ENCODE measurements at places on chromosomes 3 and 15.

DNA sequence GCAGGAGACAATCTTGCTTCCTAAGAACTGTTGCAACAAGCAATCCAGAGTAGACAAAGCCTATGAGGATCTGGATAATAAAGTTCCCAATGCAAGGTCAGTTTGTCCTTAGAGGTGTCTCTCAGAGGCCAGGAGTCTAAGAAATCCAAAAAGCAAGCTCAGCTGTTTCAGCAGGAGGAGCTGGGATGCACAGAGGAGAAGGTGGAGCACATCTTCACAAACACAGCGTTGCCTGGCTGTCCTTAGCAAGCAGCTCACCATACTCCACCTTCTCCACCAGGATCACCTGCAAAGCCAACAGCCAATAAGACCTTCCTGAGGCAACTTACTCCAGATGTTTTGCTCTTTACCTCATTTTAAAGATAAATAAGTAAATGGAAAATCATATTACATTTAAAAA, 365 bp downstream of the ZBED2 start:
- no peak for DNase-seq

- DNase-seq, result no peak
Observed at GRCh38 chr3:100008081-100008698, 106.1 kb downstream of the FILIP1L start.

- DNase-seq, result no peak
Observed at GRCh38 chr15:85125056-85125661, 143.5 kb downstream of the PDE8A start.

GRCh38 chr3:156274791-156275190, 154.4 kb downstream of the KCNAB1 start:
- no peak for DNase-seq

GRCh38 chr15:68495981-68496705, 64.2 kb upstream of the ITGA11 start:
- no peak for DNase-seq

GRCh38 chr15:77021803-77022381, 27.0 kb downstream of the PSTPIP1 start:
- DNase-seq, result no peak

GRCh38 chr15:34855413-34855812, 60.1 kb upstream of the ACTC1 start:
- no peak for DNase-seq

DNA sequence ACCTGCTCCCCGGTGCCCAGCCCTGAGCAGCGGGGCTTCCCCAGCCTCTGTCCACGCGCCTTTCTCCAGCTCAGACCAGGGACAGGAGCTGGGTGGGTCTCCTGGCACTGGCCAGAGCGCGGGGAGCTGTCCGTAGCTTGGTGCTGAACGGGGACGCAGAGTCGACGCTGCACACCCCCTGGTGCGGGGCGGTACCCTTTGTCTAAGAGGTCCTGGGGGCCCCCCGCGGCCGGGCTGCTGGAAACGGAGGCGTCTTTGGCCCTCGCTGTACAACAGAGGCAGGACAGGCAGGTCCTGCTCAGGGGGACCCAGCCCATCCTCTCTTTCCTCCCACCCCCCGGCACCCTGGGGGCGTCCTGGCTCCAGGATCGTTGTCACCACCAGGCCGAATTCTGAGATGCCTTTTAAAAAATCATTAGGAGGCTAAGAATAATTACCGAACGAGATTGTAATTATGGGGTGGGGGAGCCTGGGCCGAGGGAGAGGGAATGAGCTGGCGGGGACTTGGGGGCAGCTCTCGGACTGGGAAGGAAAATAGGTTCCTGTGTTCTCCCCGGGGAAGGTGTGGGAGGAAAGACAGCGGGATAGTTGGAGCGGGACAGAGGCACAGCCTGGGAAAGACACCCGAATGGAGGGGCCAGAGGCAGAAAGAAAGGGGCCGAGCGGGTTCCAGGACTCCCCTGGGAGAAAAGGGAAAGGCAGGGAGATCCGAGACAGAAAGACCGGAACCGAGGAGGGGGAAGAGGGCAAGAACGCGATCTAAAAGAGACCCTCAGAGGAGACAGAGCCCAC, 4.1 kb upstream of the SKOR1 start:
- DNase-seq, result no peak

GRCh38 chr3:60957541-60957940, 293.7 kb downstream of the FHIT start:
- DNase-seq, result no peak

DNA sequence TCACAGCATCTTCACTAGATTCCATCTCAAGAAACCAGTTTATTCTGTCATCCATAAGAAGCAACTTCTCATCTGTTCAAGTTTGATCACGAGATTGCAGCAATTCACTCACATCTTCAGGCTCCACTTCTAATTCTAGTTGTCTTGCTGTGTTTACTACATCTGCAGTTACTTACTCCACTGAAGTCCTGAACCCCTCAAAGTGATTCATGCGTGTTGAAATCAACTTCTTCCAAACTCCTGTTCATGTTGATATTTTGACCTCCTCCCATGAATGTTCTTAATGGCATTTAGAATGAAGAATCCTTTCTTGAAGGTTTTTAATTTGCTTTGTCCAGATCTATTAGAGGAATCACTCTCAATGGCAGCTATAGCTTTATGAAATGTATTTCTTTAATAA, 287.6 kb upstream of the TBL1XR1 start:
- no peak for DNase-seq

GRCh38 chr3:31077021-31077601, 182.7 kb upstream of the GADL1 start:
- DNase-seq, result peak; percentile 15

DNA sequence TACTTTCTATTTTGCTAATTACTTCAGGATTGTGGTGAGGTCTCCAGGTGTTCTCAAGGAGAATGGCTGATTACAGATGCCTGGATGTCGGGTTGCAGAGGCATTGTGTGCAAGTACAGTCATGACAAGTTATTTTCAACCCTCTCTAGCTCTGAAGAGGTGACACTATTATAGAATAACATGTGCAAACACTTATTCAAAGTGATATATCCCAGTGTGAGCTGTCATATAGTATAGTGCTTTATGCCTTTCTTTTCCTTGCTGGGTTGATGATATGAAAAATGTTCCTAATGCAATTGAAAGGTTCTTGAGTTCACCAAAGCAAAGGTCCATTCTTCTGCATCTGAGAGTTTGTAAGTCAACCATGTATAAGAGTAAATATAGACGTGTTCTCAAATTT, 167.2 kb downstream of the SPATA16 start:
- DNase-seq, result no peak

GRCh38 chr3:63655519-63655918, 3.0 kb downstream of the SNTN start:
- DNase-seq, result no peak

DNA sequence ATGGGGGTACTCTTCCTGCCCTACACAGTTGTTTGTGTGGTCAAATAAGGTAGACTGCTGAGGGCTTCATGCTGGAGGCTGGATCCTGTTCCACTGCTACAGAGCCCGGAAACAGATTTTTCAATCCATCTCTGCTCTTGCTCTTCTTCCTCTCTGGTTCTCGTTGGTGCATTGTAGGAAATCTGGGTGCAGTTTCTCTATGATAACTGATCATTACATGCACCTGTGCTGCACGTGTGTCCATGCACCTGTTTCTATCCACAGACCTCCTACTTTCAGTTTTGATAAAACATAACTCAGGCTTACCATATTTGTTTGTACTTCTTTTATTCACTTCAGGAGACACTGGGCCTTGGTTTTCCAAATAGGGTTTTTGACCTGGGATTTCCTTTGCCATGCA, 21.3 kb downstream of the MINAR1 start:
- no peak for DNase-seq

- DNase-seq, result no peak
Observed at GRCh38 chr3:195893516-195893915, 14.8 kb downstream of the TNK2 start.

GRCh38 chr15:99917252-99917651, 184.0 kb upstream of the LYSMD4 start:
- no peak for DNase-seq

DNA sequence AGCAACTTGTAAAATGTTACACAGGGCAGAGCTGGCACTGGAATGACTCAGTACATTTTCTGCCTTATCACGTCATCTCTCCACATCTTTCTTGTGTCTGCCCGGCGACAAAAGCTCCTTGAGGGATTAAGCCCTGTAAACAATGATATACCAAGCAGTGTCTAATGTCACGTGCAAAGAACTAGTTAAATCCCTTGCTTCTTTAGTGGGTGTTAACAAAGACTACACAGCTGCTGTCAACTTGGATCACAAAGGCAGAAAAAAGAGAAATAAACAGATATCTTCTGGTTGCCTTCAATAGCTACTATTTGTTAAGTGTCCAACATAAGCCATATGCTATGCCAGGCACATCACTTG, 48.1 kb upstream of the FRMD4B start:
- no peak for DNase-seq

- DNase-seq, result no peak
Observed at GRCh38 chr15:100281096-100281917, 60.5 kb downstream of the ADAMTS17 start.

- DNase-seq, result peak; percentile 47
Observed at GRCh38 chr3:50189274-50189673, 2.1 kb upstream of the GNAT1 start.

- no peak for DNase-seq
Observed at GRCh38 chr3:56573501-56573900, 16.5 kb downstream of the CCDC66 start.

DNA sequence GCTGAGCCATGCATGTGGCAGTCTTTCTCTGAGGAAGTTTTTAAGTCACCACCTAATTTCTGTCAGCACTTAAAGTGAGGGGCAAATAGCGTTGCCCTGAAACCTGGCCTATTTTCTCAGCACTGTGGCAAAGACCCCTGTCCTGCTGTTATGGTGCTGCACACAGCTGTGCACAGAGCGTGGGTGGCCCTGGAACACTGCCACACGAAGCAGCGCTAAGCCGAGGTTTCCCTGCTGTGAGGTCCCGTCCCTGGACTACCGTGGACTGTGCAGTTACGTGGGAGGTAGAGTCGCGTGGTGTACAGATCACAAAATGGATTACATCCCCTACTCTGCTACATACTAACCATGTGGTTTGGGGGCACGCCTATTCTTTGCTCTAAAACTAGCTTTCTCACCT, 101.6 kb upstream of the NR2E3 start:
- no peak for DNase-seq

DNA sequence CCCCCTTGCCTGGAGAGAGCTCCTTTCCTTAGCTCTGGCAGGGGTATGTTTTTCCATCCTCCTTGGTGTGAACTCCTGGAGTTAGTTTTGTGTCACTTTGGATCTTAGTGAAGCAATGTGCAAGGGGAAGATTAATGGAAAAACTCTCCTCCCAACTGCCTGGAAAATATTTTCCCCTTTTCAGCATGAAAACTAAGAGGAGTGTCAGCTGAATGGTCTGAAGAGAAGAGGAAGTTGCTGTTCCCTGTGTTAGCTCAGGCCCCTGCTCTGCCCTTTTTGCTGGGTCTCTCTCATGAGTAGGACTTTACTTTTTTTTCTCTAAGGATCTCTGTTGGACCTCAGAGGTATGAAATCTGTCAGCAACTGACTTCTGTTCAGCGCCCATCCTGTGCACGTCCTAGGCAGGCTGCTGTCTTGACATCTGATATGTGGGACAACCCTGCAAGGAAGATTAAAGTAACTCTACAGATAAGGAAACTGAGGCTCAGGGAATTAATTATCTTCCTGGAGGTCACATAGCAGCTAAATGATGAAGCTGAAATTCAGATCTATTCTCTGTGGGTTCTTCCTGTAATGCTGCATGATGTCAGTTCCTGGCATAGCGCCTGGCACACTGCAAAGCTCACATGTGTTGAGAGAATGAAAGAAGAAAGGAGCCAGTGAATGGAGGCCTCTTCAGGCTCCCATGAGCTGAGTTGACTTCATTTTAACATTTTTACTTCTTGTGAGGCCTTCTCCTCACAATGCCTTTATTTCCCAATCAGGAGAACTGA, 109.7 kb upstream of the GALNT15 start:
- no peak for DNase-seq

GRCh38 chr15:47786371-47786770, 69.1 kb downstream of the SEMA6D start:
- no peak for DNase-seq

GRCh38 chr15:70442616-70443321, 320.6 kb downstream of the UACA start:
- DNase-seq, result no peak

GRCh38 chr3:59935025-59935424, 885.2 kb upstream of the CFAP20DC start:
- DNase-seq, result no peak

DNA sequence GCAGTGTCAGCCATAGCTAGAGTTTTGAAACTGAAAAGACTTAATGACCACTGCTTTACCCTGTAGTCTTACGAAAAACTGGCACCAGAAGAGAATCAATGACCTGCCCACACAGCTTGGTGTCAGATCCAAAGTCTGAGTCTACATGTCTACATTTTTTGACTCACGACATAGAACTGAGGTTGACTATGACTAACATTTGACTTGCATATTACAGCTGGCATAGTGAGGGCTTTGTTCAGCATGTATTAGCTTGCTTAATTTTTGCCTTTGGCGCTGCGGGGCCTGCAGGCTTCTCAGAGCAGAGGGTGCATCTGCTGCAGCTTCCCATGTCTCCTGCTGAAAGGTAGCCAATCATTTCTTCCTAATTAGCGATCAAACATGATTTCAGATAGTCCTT, 167.0 kb downstream of the EBLN2 start:
- no peak for DNase-seq

DNA sequence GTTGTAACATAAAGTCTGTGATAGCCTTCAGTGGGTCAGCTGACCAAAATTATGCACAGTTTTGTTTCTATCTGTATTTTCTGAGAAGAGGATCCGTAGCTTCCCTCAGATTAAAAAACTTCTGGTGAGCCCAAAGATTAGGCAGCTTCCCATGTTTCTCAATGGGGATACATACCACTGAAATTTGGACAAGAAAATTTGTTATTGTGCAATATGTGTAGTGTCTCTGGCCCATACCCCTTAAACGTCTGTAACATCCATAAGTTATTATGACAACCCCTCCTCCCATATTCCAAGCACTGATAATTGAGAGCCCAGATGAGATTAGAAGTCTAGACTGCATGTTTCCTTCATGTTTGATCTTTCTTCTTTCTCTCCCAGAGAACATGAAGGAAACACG, 1.9 kb upstream of the MITF start:
- DNase-seq, result no peak

DNA sequence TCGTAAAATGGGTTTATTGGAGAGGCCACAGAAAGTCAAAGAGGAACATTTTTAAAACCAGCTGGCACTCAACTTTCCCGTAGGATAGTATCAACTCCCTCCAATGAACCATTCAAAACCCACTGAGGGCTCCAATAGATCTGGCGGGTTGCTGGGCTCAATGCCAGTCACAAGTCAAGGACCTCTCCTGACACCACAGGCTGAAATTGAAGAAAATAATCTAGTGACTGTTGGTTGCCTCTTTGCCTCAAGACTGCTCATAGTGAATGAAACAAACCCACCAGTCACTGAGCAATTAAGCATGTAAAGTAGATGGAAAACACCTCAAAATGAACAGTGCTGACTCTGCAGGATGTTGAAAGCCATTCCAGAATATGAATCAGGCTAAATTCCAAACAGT, 500.6 kb upstream of the AGTR1 start:
- DNase-seq, result no peak

GRCh38 chr3:58063022-58063815, 55.0 kb downstream of the FLNB start:
- DNase-seq, result no peak

- no peak for DNase-seq
Observed at GRCh38 chr3:169575381-169575780, 88.1 kb downstream of the MECOM start.

GRCh38 chr15:99455789-99456160, 110.0 kb upstream of the MEF2A start:
- DNase-seq, result no peak
